ENCODE measurements at places on chromosomes 3 and 15.

DNA sequence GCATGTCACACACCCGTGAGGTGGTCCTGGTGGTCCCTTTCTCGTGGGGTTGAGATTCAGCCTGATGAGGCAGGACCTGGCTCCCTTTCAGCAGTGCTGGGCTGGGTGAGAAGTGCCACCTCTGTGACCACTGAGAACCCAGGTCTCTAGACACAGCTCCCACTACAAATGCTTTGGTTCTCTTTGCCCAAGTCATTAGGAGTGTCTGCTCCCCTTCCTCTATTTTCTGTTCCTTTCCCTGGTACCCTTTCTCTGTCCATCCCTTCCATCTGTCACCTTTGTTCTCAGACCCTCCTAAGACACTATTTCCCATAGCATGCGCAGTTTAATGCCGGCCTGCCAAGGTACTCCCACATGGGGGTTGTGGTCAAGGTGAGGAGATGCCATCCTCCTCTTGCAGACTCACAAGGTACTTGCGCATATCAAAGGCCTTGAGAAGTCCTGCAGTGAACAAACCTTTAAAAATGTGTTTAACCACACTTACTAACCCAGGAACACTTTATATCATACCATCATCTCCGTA is 297.7 kb downstream of the LRTM1 start:
- DNase-seq = no peak

DNA sequence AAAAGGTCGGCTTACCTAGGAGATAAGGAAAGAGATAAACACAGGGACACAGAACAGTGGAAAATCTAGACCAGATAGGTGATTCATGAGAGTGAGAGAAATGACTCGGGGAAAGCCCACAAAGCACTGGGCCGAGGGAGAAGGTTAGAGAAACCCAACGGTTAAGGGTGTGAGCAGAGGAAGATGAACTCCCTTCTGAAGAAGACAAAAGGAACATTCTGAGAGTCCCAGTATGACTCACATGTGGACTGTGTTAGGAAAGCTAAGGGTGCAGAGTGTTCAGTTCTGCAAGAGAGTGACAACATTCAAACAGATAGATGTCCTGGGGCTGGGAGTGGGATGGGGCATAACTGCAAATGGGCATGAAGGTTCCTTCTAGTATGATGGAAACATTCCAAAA is 83.0 kb downstream of the CNTN3 start:
- DNase-seq = peak; percentile 20

- no peak for DNase-seq
Observed at GRCh38 chr3:78665101-78665500, 1102.7 kb downstream of the ROBO1 start.

- DNase-seq = no peak
Observed at GRCh38 chr3:3675801-3676200, 123.4 kb upstream of the LRRN1 start.

DNA sequence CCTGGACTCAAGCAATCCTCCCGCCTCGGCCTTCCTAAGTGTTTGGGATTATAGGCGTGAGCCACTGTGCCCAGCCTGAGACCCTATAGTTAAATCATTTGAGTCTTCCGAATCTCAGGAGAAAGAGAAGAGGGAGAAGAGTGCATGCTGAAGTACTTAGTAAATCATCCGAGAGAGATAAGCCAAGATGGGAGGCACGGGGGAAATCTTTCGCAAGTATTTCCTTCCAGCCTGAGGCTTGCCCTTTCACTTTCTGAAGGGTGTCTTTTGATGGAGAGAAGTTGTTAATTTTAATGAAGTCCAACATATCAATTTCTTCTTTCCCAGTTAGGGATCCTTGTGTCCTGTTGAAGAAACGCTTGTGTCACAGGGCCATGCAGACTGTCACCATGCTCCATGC is 97.1 kb upstream of the SLC6A6 start:
- no peak for DNase-seq

- no peak for DNase-seq
Observed at GRCh38 chr3:32888739-32889138, 62.7 kb upstream of the CCR4 start.

DNA sequence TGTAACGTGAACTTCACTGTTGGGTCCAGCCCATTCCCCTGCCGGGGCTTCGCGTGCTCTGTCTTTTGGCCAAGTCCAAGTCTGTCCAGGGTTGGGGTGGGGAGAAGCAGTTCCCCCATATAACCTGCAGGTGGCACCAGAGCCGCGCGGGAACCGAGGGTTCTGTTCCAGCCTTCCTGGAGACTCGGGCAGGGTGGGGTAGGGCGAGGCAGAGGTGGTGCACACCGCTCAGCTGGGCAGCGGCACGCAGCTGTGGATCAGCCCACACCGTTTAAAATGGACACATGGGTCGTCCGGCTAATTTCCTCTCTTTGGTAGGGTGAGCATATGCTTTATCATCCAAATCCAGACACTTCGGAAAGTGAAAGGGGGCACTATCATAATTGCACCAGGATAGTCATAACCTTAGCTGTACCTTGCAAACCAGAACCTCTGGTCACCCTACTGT is 118.1 kb downstream of the TBC1D2B start:
- DNase-seq = peak; percentile 92

DNA sequence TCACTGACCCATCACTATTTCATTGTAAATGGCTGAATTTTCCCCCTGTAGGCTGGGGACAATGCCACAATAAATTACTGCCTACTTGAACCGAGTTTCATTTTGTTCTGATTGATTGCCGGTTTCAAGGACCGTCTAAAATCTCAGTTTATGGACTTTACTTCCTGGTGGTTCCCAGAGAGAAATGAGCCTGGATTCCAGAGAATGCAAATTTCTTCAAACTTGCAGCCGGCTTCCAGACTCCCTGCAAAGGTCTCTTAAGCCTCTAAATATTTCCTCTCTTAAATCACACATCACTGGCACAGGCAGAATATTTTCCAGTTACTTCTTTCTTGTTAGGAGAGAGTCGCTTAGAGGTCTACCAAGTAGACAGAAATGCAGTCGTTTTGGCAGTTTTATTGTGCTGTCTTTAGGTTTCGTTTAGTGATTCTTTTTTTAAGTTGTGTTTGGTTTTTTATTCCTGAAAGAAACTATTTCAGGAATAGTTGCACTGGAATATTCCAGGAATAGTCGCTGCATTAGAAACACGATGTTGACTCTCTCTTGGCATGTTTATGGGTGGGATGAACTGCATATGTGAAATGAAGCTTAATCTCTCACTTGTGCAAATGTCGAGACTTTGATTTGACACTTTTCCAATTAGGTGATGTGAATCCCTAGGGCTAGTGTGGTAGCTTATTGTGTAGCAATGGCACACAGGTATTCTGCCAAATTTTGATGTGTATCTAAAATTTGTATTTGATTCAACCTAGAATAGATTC is 284.1 kb upstream of the NR2E3 start:
- DNase-seq = peak; percentile 47

DNA sequence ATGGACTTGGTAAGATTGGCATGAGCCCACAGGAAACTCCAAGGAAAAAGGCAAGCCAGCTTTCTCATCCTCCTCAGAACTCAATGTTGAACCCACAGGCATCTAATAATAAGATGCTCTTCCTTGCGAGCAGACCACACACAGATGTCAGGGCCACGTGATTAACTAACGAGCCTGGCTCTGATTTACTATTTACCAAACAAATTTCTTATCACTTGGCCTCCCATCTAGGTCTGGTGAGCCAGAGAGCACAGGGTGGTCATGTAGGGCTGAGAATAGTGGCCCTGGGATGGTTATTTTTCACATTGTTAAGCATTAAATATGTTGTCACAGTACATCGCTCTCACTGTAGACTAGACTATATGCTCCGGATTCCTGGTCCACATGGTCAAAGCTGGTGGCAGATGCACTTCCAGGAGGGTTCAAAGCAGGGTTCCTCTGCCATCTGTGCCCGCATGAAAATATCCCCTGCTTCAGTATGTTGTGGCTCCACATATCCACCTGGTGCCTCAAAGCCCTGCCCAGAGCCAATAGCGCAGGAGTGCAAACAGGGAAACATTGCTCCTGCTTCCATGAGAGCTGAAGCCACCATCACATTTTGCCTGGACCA is 472.5 kb upstream of the WNT5A start:
- DNase-seq = no peak

- DNase-seq = no peak
Observed at GRCh38 chr15:35028235-35028984, 40.3 kb upstream of the ZNF770 start.

DNA sequence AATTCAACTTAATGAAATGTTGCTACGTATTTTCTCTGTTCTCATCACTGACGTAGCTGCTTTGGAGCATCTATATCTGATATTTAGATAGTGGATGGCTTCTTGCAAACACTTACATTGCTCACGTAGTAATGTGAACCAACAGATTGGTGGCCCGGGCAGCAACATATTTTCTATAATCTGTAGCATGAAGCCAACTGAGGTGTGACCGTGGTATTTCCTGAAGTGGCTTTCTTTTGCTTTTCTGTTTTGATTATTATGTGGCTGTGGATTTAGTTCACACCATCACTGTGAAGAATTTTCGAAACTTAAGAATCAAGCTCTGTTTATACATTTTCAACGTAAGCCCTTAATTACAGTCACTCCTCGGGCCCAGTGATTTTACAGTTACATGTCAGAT is 288.5 kb downstream of the LPP start:
- DNase-seq = no peak

DNA sequence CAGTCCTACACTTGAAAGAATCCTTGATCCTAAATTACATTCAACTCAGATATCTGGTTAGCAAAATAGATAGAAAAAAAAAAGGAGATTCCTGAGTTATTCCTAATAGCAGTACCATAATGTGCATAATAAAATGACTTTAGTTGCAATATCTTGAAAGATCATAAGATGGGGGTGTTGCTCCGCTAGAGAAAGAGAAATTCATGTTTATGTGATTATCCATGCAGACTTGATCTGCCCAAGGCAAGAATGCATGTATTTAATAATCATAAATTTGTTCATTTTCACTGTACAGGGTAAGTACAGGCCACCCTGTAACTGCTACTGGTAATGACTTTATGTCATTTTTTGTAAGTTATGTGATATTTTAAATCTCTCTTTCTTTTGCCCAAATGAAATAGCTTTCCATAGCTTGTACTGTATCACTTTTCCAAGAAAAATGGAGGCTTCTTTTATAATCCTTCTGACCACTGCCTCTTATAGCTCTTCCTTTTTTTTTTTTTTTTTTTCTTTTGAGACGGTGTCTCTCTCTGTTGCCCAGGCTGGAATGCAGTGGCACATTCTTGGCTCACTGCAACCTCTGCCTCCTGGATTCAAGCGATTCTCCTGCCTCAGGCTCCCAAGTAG is 84.6 kb downstream of the HCN4 start:
- peak; percentile 57 for DNase-seq

DNA sequence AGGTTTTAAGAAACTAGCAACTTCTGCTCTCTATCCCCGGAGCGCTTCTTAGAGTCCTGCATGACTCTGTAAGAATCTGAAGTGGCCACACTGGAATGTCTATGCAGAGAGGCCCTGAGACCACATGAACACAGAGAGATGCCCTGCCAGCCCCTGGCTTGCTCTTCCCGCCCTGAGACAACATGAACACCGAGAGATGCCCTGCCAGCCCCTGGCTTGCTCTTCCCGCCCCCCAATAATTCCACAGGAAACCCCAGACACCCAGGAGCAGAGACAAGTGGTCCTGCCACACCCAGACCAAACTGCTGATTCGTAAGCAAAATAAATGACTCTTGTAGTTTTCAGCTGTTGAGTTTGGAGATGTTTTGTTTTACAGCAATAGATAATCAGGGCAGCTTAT is 166.1 kb downstream of the OSBPL10 start:
- no peak for DNase-seq

DNA sequence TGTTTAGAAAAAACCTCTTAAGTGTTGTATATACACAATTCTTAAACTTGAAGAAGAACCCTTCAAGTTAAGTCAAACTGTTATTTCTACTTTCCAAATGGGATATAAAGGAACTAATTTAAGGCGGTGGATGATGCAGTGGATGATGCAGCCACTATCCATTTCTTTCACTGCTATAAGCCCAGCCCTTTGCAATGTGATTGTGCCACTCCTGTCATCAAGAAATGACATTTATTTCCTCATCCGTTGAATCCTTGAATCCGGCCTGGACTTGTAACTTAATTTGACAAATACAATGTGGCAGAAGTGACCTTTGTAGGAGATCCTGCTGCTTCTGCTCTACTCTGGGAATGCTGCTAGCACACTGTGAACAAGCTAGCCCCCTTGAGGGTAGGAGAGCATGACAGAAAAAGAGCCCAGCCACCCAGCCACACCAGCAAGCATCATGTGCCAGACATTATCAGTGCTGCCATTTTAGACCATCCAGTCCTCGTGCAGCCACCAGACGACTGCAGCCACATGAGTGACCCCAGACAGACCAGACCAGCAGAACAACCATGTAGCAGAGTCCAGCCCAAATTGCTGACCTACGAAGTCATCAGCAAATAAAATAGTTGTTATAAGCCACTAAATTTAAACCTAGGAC is 47.4 kb downstream of the UACA start:
- DNase-seq = no peak

DNA sequence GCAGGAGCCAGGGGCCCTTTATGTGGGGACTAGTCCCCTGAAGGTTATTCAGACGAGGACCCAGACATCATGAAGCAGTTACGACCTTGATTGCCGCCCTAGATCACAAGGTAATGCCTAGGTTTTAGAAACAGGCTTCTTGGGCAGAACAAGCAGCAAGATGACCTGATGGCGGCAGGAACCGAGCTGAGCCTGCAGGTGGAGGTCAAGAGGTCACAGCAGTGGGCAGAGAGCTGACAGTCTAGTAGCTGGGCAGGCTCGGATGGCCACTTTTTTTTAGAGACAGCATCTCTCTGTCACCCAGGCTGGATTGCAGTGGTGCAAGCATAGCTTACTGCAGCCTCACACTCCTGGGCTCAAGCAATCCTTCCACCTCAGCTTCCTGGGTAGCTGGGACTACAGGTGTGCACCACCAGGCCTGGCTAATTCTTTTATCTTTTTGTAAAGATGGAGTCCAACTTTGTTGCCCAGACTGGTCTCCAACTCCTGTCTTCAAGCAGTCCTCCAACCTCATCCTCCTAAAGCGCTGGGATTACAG is 83.5 kb upstream of the ABHD17C start:
- no peak for DNase-seq

GRCh38 chr15:76337059-76337695 is 604 bp downstream of the ISL2 start:
- DNase-seq = no peak

DNA sequence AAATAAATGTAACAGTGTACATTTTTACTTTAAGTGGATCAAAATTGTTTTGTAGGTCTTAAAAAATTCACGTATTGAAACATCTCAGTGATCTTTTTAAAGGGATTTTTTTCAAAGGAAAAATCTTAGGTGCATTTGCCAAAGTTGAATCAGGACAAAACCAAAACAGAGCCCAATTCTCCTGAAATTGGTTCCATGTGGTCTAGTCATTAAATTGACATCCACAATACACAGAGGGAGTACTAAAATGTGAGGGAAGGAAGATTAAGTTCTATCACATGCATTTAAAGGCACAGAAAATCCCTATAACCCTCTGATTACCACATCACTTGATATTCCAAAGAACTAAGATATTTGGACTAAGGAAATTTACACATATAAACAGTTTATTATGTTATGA is 39.3 kb upstream of the HDC start:
- peak; percentile 6 for DNase-seq

GRCh38 chr3:159884661-159885402 is 103.8 kb upstream of the IL12A start:
- DNase-seq = peak; percentile 63
